T-helper 1 cell (primary cell): ENCODE measurements at places on chromosomes 7 and 10.

DNA sequence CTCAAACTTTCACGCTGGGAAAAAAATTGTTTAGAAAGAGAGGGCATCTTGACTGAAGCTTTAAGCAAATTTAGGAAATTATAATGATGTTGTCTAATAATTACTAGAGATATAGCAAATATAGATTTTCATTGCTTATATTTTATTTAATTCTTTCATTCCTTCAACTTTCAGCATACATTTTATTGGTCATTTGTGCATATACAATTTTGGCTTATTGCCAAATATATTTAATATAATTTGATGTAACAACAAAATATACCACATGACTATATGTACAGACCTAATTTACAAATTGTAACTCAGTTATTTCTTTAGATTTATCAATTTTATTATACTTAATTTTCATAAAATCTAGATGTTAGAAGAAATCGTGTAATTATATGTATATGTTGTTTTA is 390.1 kb downstream of the ATRNL1 start:
- no peak for DNase-seq

- no peak for DNase-seq
Observed at GRCh38 chr10:27157150-27157549, 2.0 kb downstream of the MASTL start.

DNA sequence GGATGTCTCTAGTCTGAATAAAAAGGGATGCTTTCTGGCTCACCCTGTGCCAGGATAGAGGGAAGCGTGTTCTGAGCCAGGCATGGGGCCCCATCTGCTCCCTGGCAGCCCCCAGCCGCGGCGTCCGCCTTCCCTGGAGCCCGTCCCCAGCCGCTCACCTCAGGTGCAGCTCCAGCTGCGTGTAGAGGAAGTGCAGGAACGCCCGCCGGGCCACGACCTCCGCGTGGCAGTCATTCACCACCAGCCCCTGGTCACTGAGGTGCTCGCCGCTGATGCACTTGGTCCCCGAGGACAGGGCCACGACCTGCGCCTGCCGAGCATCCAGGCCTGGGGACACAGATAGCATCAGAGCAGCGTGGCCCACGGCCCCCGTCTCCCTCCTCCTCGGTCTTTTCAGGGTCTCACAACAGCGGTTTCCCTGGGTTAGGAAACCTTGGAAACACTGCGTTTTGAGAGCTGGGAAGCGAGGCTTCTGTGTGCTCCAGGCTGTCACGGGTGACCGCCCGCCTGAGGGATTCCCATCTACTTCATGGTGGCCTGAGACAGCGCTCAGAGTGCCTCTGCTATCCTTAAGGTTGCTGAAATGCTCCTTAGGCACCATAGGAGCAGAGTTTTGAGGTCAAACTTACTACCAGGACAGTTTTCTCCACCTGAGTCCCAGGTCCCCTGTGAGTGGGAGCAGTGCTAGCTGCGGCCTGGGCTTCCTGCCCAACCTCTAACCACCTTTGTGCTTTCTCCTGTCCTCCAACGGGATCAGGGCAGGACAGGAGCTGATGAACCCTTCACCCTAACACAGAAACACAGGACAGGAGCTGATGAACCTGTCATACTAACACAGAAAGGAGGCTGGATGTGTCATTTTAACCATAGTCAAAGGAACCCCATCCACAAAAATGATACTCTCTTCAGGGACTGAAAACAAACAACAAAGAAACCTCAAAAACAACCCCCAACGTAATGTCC is 186.1 kb downstream of the WDR37 start:
- no peak for DNase-seq

GRCh38 chr10:128487517-128487916 is 361.3 kb upstream of the MKI67 start:
- DNase-seq, result no peak

GRCh38 chr7:157293413-157293788 is 43.4 kb upstream of the DNAJB6 start:
- DNase-seq, result no peak

GRCh38 chr10:105952153-105952552 is 1212.4 kb downstream of the SORCS1 start:
- DNase-seq, result no peak

- DNase-seq, result no peak
Observed at GRCh38 chr10:110069502-110069982, 61.8 kb downstream of the ADD3 start.

DNA sequence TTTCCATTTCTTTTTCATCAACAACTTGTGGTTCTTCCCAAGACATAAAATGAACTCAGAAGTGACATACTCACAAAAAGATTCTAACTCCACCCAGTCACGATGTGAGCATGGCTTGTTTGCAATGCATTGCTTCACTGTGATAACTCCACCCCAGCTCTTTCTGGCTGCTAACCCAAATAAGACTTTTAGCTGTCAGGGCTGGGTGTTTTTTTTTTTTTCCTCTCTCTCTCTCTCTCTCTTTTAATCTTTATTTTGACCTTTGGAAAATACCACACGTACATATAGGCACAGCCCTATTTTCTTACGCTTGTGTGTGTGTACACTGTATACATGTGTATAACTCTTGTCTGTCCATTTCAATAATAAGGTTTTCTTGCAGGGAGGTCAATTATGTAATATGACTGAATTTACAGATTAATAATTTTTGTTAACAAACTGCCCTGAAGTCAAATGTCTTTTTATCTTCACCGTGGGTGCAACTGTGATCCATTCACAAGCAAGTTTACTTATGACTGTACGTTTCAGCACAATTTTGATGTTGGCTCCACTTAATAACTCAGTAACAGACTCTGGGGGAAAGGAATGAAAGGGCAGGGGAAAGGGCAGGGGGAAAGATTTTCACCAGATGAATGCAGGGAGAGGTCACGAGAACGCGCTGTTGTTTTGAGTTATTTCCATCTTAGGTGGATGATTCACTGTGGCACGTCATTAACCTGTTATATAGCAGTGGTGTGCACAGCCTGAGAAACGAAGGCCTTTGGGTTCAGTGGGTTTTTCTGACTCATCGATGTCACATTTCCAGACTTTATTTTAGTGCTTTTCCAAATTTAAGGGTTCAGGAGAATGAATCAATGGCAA is 49.1 kb downstream of the APBB1IP start:
- peak; percentile 57 for DNase-seq

DNA sequence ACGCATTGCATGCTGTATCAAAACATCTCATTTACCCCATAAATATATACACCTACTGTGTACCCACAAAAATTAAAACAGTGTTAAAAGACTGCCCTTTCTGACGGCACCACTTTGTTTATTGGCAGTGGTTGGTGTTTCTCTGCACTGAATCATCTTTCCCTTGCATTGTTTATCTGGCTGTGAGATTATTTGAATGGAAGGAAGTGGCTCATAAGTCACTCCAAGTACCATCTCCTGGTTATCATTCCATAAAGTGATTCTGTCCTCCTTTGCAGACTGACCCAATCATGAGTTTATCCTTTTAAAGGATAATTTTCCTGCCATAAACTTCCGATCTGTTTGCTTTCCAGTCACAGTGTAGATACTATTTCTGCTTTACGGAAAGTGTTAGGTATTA is 183.8 kb downstream of the CAMK1D start:
- no peak for DNase-seq

GRCh38 chr10:73650537-73651331 is 5.1 kb downstream of the SYNPO2L start:
- no peak for DNase-seq

GRCh38 chr10:124249812-124250432 is 156.5 kb upstream of the CHST15 start:
- DNase-seq, result no peak

GRCh38 chr10:88472540-88472939 is 110.6 kb downstream of the RNLS start:
- no peak for DNase-seq

GRCh38 chr10:124347956-124348355 is 70.8 kb downstream of the OAT start:
- DNase-seq, result no peak

- no peak for DNase-seq
Observed at GRCh38 chr7:28381466-28381865, 30.9 kb upstream of the CREB5 start.

DNA sequence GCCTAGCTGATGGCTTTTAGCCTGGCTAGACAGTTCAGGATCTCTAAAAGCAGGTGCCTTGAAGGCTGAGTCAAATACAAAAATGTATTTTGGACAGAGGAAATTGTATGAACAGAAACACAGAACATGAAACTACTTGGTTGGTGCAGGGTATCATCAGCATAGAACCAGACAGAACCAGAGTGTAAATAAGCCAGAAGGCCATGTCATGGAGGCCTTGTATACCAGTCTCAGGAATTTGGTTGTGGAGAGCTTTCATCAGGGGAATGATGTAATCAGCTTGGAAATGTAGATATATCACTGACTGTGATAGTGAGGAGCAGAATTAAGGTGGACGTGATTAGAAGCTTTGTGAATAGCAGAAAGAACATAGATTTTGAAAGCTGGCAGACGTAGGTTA is 82.9 kb downstream of the CFTR start:
- no peak for DNase-seq

DNA sequence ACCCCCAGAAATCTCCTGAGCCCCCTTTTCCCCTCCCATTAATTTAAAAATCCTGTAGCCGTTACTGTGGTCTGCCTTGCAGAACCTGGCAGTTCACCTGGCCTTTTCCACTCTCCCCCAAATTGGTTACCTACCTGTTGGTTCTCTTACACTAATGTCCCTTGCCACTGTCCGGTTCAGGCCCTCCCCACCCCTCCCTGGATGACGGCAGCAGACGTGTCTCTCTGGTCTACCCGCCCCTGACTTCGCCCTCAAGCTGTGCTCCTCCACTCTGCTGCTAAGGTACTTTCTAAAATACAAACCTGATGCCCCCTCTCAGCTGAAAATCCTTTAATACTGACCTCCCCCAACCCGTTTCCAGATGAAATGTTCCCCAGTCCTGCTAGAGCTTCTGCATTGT is 15.6 kb upstream of the SH3PXD2A start:
- no peak for DNase-seq

- peak; percentile 73 for DNase-seq
Observed at GRCh38 chr10:96831867-96832720, at the start of gene LCOR. Gene LCOR, plus strand, starts transcription at chr10:96832298. Its CDS starts 116,760 bp downstream, at chr10:96949058.

GRCh38 chr7:30745261-30745941 is 6.5 kb upstream of the INMT start:
- no peak for DNase-seq

- no peak for DNase-seq
Observed at GRCh38 chr7:113562242-113562641, 356.6 kb downstream of the PPP1R3A start.

- no peak for DNase-seq
Observed at GRCh38 chr10:102651455-102652169, 7.3 kb downstream of the TRIM8 start.

- DNase-seq, result no peak
Observed at GRCh38 chr10:14087566-14087965, 243.2 kb downstream of the FRMD4A start.

GRCh38 chr10:91598211-91598977 is 34.5 kb downstream of the PPP1R3C start:
- no peak for DNase-seq

GRCh38 chr10:30502266-30503060 is 68.5 kb downstream of the MAP3K8 start:
- DNase-seq, result peak; percentile 93

DNA sequence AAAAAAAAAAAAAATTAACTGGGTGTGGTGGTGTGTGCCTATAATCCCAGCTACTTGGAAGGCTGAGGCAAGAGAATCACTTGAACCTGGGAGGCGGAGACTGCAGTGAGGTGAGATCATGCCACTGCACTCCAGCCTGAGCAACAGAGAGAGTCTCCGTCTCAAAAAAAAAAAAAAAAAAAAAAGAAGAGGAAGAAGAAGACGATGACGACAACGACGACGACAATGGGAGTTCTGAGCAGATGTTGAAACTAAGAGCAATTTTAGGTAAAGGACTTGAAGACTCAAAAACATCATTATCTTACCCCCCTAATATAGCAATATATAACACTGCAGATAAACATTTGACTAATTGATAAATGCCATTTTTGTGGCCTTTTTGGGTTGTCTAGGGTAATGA is 39.5 kb upstream of the PPP1R17 start:
- DNase-seq, result no peak

DNA sequence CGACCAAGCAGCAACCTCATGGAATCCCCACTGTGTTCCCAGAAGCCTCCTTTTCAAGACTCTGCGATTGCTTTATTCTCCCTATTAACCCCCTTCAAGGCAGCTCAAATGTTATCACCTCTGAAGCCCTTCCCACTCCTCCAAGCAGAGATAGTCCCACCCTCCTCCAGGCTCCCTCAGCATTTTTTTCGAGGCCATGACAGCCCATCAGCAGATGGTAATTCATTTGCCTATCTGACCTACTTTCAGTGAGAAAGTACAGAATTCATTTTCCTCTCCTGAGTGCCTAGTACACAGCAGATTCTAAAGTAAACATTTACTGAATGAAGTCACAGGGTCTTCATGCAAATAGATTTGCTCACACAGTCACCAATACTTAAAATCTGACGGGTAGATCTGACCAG is 47.8 kb downstream of the HERPUD2 start:
- no peak for DNase-seq

DNA sequence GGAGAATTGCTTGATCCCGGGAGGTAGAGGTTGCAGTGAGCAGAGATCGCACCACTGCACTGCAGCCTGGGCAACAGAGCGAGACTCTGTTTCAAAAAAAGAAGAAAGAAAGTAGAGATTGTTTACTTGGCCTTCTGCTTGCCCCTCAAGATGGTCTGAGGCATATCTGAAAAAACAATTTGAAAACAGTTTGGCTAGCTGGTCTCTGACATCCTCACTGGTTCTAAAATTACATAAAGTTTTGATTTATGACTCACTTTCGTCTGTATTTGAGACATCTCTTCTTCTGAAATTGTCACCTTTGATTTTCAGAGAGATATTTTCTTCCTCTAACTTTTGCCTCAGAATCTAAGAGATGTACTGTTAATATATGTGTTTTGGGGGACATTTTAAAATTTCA is 49.6 kb upstream of the HELLS start:
- no peak for DNase-seq

DNA sequence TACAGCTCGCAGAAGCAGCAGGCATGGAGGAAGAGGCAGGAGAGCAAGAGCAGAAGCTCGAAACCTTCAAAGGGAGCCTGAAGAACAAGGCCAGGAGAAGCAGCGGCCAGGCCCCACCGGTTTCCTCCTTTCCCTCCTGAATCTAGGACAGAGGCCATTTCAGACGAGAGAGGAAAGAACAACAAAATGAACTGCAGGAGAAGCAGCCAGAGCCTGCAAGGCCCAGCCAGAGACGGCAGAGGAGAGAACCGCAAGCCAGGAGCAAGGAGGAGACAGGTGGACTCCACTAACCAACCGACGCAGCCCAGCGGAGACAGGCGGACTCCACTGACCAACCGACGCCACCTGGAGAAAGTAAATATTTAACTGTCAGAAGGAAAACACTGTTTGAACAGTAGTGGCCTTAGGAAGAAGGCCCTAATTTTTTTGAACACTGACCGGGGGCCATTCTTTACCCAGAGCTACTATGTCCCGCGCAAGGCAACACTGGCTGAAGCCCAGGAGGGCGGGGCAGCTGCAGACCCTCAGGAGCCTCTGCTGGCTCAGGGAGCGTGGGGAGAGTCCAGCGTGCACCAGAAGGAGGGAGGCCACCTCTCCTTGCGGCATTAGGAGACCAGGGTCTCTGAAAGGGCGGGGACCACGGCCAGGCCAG is 559.2 kb downstream of the PTPRN2 start:
- DNase-seq, result no peak
